ENCODE measurements at places on chromosomes 6 and 20. TPM values are rescaled to one million over a fixed set of nuclear protein-coding genes. Genes with fewer than 3 reads are reported as not detected.

SIGLEC1 gene
- not detected for total RNA-seq

- no peak for DNase-seq
Observed at GRCh38 chr20:53990003-53990402, 80.4 kb downstream of the BCAS1 start.

LRRN4 gene
- total RNA-seq, result 1.7 TPM

DNA sequence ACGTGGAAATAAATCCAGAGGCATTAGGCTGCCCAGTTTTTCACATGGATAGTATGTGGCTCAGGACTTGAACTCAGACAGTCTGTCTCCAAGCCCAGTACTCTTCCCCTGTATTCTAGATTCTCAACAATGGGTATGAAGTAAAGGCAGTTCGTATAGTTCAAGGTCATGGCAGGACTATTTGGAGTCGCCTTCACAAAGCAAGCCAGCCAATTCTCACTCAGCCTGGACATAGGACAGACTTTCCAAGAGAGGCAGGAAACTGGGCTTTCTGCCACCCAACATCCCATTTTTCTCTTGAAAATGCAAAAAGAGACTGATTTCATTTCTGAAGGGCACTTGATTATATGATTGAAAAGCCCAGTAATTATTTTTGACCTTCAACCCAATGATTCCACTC lies 111.0 kb downstream of the EDN1 start:
- no peak for DNase-seq

Data from HT-29 (cell line).